ENCODE measurements at places on chromosomes 4 and X. TPM values are rescaled to one million over a fixed set of nuclear protein-coding genes. Genes with fewer than 3 reads are reported as not detected.

Gene SNCA
- 1.7 TPM for total RNA-seq

Gene RBM46
- not detected for total RNA-seq

Gene STEEP1
- total RNA-seq = 19.6 TPM

- DNase-seq = peak; percentile 30
These were observed 68.6 kb downstream of the CHST7 start for GRCh38 chrX:46642145-46642544.

DNA sequence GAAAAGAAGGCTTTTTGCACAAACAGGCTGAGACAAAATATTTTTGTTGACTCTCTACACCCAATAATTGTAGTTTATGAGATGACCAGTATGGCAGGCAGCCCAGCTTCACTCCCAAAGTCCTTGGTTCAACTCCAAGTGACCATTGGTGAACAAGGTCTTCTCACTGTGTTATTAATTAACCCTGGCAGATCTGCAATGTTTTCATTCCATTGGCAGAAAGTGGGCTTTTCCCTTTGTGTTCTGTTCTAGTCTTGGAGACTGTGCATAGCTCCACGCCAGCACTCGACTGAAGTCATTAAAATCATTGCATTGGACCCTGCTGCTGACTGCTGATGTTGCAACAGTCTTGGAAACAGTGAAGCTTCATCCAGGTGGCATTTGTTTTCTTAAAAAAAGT lies 277.3 kb upstream of the HAND2 start:
- no peak for DNase-seq

DNA sequence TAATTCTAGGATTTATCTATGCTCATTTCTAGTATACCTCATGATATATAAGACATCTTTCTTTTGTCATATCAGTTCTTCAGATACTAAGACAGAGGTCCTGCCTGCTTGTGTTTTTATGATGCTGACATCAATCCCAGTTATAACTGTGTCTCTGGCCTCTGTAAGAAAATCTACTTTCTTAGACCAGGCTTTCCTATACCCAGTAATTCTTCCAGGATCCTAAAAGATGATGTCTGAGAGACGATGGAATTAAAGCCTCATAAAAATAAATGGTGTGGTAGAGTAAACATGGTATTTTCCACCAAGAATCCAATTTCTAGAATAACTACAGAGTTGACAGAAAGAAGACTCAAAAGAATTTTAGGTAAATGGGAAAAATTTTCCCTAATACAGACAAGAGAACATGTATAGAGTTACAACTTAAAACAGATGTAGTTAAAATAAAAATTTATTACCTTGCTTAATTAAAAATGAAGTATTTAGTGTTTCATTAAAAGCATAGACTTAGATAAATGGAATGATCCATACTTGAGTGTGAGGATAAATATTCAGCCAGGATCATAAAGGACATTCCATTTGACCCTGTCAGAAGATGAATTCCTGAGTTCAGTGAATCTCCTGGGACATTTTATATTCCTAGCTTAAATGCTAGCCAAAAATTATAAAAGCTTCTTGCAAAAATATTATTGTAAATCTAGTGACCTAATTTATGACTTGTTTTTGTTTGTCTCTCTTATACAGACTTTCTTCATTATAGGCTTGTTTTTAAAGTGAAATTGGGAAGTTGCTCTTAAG lies 137.4 kb downstream of the PDLIM5 start:
- no peak for DNase-seq
